ENCODE measurements at places on chromosomes 2 and 18.
A peak's percentile ranks its signal among the peaks of the same experiment; 100 is the strongest.

DNA sequence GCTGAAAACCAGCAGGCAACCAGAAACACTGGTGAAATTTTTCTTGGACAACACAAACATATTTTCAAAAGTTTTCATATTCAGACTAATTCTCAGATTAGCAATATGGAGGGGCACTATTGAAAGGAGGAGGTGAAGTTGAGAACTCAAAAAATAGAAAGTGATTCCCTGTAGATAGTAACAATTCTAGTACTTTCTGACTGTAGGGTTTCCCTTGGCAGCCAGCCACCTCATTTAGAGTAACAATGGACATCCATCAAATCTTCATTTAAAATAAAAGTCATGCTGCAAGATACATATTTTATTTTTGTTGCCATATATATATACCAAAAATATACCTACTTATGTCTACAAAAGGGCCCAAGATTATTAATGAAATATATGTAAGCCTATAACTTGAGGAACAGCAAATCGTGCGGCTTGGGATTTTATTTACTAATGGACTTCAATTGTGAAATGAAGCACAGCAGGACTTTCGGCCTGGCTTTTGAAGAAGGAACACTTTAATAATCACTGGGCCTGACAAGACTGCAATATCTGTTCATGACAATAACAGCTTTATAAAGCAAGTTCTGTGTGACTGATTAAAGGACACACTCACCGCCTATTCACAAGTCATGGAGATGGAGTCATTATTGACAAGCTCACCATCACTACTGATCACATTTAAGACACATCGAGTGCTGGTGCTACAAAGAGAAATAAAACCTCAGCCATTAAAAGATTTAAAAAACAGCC, 6.8 kb upstream of the NR4A2 start:
- DNase-seq, result no peak

GRCh38 chr2:105904938-105905337, 160.2 kb downstream of the NCK2 start:
- DNase-seq, result no peak

- DNase-seq, result peak; percentile 51
These were observed 126.6 kb downstream of the UBE2E3 start for GRCh38 chr2:181106789-181107627.

DNA sequence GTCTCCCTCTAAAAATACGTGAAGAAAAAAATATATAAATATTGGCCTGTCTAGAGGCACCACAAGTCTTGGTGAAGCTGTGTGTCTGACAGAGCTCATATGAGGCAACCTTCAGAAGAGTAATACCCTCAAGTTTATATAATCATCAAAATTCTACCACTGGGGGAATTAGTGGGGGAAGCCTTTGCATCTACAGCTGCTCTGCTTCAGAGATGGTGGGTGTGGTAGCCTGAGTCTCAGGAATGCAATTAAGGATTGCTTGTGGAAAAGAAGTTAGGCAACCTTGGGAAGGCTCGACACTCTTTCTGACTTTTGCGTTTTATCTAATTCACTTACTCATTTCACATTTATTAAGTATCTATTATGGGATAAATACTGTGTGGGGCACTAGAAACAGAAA, 17.4 kb downstream of the TPGS2 start:
- DNase-seq, result peak; percentile 29

DNA sequence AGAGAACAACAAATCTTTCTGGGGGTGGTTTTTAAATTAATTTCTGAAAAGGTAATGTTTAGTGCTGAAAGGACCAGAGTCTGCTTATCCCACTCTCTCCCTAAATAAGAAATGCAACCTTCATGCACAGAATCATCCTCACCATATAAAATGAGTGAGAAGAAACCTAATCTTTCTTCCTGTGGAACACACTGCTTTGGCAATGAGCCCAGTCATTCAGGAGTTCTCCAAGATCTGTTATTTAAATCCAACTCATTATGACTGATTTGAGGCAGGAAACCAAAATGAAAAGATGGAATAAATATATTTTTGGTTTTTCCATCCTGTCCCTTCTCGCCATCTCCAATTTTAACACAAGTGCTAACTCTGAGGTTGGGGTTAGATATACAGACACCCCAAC, 228.3 kb downstream of the SRBD1 start:
- DNase-seq, result no peak

- no peak for DNase-seq
These were observed 1.2 kb upstream of the ZCCHC2 start for GRCh38 chr18:62521593-62521992.

GRCh38 chr2:63124850-63125249, 74.2 kb downstream of the OTX1 start:
- no peak for DNase-seq

DNA sequence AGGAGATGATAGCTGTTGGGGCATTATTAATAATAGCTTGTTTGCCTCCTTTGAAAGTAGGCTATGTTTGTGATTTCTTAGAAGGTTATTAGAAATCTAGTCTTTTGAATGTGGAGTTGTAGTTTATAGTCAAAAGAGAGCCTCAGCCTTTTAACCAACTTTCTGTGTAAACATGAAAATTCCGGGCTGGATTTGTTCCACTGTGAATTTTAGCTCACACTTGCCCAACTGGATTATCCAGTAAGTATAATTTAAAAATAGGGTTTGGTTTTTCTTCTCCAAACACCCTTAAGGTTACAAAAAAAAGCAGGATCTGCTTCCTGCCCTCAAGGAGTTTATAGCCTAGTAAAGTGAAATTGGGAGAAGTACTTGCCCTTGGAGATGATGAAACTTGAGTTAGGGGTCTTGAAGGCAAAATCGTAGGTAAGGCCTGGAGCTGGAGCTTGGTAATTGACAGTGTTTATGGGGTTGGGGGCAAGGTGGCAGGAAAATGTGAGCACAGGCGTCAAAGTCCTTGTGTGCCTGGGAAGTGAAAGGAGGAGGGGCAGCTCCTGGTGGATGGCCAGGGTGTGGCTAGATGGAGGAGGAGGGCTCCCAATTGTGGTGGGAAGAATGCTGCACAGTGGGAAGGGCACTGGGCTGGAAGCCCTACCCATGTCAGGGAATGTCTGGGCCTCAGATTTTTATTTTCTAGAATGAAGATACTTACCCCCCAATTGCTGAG, 21.3 kb downstream of the ITGA6 start:
- DNase-seq, result no peak

DNA sequence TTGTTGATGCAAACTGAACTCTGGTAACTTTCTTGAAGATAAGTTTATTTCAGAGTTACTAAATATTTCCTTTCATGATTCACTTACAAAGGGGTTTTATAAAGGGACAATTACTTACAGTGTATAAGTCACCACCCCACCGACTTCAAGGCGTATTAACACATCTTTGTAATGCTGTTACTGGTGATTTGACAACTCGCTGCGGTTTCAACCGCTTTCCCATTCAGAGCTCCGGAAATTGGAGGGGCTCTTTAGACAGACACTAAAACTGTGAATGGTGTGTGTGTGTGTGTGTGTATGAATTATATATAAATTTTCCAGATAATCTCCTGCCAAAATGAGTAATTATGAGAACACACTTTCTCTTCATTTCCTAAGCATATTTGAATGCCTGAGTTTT, 4.9 kb downstream of the TM4SF20 start:
- DNase-seq, result no peak

- no peak for DNase-seq
These were observed 155.0 kb upstream of the REG3G start for GRCh38 chr2:78870343-78870967.

- no peak for DNase-seq
These were observed 119.5 kb upstream of the MCFD2 start for GRCh38 chr2:47034973-47035609.

DNA sequence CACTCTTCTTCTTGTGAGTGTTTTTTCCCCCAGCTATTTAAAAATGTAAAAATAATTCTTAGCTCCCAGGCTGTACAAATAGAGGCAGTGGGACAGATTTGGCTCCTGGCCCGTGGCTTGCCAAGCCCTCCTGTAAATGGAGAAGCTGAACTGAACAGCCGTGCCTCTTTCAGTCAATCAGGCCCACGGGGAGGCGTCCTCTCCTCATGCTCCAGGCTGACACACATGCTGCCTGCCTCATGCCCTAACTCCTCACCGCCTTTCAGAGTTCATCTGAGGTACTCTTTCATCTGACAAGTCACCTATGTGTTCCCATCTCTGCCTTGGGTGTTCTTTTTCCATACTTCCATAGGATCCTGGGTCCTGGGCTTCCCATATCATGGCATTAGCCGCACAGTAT, 58.9 kb downstream of the BMP10 start:
- DNase-seq, result no peak

DNA sequence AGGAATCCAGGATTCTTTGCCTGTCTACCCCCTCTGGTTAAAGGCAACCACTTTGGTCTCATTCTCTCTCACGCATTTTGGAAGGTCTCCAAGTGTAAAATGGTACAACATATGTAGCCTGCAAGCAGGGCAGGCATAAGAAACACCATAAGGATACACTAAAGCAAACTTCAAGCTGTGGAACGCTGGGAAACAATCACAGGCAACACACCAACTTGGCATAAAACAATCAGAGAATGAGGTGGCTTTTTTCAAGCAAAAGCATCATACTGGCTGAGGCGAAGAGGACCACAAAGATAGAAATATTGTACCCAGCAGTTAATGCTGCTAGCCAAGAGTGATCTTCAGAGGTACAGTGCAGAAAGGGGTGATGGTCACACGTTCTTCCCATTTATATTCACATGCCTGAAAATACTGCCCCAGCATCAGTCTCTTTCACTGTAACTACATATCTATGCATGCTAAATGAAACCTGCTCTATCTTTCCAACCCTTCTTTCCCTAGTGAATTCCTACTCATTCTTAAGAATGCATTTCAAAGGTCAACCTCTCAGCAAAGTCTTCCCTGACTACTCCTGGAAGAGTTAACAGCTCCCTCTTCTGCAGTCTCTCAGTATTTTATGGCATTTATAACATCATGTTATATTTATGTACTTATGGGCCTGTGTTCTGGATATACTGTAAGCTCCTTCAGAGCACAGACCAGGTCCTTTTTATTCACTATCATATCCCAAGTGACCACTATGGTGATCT, 71.9 kb upstream of the GALNT5 start:
- DNase-seq, result no peak

DNA sequence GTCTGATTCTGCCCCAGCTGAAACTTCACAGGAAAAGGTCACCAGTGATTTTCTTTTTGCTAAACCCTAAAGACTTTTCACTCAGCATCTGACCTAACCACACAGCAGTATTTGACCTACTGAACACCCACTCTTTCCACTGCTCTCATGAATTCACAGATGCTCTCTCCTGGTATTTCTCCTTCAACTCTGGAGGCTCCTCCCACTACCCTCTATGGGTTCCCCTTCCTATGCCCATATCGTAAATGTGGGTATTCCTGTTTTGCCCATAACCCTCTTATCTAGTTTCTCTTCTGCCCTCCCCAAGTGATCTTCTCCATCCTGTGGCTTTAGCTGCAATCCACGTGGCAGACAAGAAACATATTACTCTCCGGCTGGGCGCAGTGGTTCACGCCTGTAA, 7.6 kb downstream of the PLEKHM3 start:
- no peak for DNase-seq

GRCh38 chr2:11154016-11154922, 998 bp upstream of the SLC66A3 start:
- no peak for DNase-seq

GRCh38 chr2:130762910-130763385, 7.6 kb downstream of the AMER3 start:
- DNase-seq, result no peak

GRCh38 chr2:71082402-71083252, 14.2 kb downstream of the NAGK start:
- DNase-seq, result no peak

DNA sequence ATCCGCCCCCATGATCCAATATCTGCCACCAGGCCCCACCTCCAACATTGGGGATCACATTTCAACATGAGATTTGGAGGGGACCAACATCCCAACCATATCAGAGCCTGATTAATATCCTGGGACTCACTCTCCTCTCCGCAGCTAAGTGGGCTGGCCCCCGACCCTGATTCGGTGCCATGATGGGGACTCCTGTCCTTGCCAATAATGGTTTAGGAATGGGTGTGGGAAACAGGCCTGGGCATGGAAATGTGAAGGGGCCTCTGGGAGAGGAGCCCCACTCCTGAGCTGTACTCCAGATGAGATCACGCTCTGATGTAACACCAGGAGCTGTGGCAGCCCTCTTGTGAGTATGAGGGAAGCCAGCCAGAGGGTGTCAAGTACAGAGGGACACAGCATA, 77.3 kb upstream of the SMAD7 start:
- DNase-seq, result no peak

GRCh38 chr2:215366440-215367032, 54.7 kb downstream of the ATIC start:
- no peak for DNase-seq

GRCh38 chr2:32506446-32506845, 121.4 kb upstream of the TTC27 start:
- no peak for DNase-seq

DNA sequence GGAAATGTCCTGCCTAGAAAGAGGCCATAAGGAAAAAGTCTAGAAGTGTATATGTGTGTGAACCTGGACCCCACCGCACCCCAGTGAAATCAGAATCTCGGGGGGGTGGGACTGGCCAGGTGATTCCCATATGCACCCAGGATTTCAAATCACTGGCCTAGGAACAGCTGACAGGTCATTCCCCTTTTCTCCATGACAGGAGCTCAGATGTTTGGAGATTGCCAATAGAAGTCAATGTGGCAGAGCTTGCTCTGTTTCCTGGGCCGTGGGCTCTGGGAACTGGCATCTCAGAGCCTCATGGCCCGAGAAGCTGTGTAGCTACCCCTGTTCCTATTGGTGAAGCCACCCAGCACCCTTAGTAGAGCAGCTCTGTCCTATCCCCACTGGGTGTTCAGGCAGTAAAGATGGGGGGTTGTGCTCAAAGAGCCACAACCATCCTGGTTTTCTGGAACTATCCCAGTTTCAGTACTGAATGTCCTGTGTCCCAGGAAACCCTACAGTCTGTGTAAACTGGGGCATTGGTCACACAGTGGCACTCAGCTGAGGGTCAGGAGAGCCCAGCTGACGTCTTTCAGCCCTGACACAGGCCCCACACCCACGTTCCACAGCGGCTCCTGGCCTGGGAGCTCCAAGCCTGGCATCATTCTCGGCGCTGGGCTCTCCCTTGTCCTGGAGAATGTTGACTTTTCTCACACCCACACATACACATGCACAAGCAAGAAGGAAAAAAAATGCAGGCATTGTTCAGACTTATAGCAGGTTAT, 18.9 kb downstream of the GNLY start:
- DNase-seq, result peak; percentile 30

DNA sequence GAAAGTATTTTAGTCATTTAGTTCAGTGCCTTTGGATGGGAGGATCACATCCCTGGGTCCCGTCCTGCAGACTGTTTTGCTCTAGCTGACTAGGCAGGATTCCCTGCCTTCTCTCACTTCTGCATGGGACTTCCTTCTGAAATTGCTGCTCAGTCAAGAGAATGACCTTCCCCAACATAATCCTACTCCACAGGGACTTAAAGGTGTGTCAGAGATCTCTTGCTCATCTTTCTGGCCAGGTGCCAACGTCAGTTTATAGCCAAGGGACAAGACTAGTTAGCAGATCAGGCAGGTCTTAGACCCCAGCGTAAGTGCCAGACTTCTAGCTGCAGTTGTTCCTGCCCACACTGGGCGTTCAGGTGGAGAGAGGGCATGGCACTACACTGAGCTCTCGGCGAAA, 9.5 kb upstream of the IL1B start:
- DNase-seq, result no peak

GRCh38 chr2:72950558-72951255, 33.4 kb downstream of the EMX1 start:
- DNase-seq, result no peak

GRCh38 chr2:205580212-205580987, 101.9 kb upstream of the NRP2 start:
- DNase-seq, result peak; percentile 21
